ENCODE measurements at places on chromosomes 13 and 19.

- DNase-seq = no peak
Measured at GRCh38 chr13:110479648-110480047, 81.9 kb downstream of the RAB20 start.

DNA sequence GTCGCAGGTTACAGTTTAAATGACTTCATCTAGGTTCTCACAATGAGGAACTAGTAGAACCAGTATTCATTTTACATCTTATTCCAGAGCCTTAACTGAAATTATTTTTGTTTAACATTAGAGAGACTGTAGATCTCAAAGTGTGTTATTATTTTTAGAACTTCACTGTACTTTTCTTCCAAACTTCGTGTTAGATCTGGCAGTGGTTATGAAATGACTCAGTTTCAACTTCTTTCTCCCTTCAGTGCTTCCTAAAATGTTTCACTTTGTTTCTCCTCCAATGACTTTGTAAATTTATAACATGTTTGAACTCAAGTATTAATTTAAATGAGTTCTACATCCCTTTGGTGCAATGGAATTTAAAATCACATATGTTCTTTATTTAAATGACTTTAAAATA, 139.3 kb downstream of the PCDH9 start:
- no peak for DNase-seq

GRCh38 chr19:29079356-29080032, 133.5 kb downstream of the UQCRFS1 start:
- no peak for DNase-seq

- DNase-seq = no peak
Measured at GRCh38 chr13:48318821-48319511, 15.4 kb downstream of the RB1 start.

DNA sequence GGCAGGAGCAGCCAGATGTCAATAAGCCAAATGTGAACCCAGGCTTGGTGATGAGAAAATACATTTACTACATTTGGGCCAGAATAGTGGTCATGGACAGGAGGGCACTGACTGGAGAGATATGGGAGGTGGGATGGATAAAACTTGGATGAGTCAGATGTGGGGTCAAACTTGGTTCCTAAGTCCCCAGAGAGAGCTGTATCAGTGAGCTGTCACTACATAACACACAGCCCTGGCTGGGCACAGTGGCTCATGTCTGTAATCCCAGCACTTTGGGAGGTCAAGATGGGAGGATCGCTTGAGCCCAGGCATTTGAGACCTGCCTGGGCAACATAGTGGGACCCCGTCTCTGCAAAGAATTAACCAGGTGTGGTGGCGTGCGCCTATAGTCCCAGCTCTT, 51.6 kb upstream of the EHD2 start:
- no peak for DNase-seq

DNA sequence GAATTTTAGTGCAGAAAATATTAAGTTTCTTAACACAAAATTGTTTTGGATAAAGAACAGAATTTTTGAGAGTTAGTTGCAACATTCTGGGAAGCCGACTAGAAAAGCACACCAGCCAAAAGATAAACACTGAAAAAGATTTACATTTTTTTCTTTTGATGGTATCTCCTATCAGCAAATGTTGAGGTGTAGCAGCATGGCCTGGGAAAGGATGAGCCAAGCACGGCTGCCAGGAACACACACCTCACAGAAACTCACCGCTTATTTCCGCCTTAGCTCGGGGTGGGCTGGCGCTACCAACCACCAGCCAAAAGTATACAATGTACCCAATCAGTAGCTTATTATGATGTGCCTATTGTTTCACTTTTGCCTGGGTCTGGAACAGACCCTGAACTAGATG, 134.7 kb downstream of the MIPEP start:
- DNase-seq = no peak

DNA sequence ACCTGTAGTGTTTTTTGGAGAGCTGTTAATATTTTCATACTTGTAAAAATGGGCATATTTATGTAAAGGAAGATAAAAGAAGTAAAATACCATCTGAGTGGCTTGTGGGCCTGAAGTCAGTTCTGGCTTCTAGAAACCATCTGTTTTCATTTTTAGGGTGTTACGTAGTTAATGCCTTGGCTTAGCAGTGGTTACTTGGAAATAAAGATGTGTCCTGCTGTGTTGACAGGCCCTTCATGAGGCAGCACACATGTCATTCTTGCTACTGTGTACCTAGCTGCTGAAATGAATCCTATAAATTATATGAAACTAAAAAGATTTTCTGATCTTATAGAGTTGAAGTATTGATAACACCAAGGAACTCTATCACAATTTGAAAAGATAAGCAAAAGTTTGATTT, 16.0 kb downstream of the ILF3 start:
- DNase-seq = no peak

- no peak for DNase-seq
Measured at GRCh38 chr13:110107568-110108347, 199.2 kb downstream of the COL4A1 start.

- DNase-seq = no peak
Measured at GRCh38 chr13:83503424-83503823, 378.9 kb downstream of the SLITRK1 start.

DNA sequence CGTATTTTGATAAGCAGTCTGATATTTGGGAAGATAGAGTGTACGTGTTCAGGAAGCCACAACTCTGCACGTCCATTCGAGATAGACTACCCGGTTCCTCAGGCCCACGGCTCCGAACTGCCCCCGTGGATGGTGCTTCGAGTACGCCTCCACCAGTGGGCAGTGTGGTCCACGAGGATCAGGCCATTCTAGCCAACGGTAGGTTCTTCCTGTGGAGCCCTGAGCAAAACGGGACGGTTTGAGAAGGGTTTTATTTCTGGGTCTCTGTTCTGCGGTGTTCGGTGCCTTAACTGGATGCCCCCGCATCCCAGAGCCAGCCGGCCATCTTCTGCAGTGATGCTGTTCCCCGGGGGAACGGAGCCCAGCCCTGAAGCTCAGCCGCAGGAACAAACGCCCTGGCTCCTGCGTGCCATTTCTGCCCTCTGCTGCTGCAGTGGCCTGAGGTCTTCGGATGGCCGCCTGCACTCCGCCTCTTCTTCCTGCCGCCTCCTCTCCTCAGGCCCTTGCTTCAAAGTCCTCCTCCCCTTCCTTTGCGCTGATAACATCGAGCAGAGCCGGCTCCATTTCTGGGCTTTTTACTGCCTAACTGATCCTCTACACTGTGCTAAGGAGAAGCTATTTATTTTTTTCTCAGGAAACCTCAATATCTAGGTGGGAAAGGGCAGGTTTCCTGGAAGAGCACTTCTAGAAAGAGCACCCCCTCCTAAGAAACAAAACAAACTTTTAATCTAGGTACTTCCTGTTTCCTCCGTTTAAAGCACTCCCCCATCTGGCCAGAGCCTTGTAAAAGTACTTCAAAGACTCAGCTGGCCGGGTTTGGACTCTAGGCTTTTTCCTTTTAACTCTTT, 36.2 kb upstream of the SLC46A3 start:
- DNase-seq = peak; percentile 98

GRCh38 chr13:94182185-94182761, 297.2 kb downstream of the DCT start:
- no peak for DNase-seq

GRCh38 chr13:110001670-110002275, 215.4 kb upstream of the IRS2 start:
- DNase-seq = no peak

GRCh38 chr13:40452038-40452666, 214.3 kb downstream of the FOXO1 start:
- DNase-seq = no peak

DNA sequence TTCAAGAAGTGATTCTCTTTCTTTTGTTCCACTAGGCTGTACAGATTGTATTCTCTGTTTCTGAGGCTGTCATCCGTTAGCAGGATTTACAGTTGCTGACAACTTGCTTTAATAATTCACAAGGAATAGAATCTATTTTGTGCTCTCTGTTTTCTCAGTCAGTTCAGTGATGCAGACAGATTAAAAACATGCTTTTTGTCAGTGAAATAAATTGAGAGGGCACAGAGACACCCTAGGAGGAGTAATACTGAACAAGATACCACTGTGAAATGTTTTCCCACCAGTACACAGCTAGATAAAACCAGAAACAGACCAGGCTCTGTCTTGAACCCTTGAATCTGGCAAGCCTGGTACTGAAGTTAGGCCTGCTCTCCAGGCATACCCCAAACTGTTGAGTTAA, 58.7 kb downstream of the LACC1 start:
- no peak for DNase-seq

DNA sequence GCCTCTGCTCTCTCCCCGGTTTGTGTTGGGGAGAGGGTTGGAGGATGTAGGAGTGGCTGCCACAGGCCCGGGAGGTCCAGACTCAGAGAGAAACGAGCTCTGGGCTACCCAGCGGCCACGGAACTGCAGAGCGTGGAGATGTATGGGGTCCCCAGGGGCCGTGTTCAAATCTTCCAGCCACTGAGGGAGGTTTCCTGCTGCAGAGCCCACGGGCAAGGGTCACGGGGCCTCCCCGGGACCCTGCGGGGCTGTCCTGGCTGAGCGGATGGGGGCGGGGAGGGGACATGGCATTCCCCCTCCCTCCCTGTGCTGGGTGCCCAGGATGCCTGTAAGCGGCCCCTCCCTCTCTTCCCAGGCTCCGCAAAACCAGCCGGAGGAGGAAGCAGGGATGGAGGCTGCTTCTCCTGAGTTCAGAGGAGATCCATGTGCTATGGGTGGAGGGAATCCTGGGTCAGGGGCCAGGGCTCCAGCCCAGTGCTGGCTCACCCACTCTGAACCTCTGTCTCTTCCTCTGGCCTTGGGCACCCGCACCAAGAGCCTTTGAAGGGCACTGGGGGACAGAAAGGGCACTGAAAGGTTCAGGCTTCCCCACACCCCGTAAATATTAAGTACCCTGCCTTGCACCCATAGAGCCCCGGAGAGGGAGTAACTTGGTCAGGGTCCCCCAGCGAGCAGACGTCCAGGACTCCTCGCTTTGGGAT, 22.6 kb downstream of the SMIM24 start:
- no peak for DNase-seq

DNA sequence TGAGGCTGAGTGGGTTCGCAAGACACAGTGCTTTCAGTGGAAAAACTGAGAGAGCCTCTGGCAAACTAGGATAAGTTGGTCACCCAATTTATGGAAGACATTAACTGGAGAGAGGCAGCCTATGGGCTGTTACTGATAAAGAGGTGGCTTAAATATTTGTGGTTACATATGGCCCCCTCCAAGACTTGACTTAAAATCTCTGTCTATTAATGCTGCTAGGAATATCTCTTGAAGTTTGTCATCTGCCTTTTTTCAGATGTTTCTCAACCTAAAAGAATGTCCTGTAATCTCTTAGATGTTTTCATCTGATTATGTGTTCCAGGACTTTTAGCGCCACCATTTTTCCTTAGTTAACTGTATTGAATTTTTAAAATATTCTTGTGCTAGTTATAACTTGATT, 54.6 kb downstream of the NAA16 start:
- no peak for DNase-seq

GRCh38 chr13:31982124-31982523, 49.5 kb upstream of the FRY start:
- DNase-seq = no peak

- no peak for DNase-seq
Measured at GRCh38 chr13:20544201-20544923, 18.7 kb upstream of the CRYL1 start.

GRCh38 chr19:50196322-50196932, 7.0 kb upstream of the MYH14 start:
- DNase-seq = no peak

DNA sequence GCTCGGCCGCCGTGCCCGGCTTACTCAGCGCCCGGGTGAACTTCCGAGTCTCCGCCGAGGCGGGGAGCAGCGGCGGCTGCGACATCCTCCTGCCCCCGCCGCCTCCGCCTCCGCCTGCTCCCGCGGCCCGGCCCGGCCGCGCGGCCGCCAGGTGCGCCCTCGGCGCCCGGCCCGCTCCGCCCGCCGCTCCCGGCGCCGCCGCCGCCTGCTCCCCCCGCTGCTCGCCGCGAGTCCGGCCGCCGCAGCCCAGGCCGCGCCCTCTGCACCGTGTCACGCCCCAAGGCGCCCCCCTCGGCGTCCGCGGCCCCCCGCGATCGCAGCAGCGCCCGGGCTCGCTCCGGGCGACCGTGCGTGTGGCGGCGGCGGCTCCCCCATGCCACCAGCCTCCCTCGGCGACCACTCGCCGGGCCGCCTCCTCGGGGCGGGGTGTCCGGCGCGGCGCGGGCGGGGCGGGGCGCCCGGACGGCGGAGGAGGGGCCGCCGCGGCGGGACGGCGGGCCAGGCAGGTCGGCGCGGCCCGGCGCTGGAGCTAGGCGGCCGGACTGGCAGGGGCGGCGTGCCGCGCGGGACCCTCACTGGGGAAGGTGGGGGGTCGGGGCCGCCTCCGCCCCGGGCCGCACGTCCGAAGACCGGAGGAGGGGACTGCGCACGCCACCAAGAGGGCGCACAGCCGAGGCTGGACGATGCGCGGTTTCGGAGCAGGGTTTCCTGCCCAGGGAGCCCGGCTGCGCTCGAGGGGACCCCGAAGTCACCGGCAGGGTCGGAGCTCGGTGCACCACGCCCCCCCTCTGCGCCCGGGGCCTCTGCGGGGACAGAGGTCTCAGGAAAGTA, 108.6 kb upstream of the DOCK9 start:
- DNase-seq = peak; percentile 69

DNA sequence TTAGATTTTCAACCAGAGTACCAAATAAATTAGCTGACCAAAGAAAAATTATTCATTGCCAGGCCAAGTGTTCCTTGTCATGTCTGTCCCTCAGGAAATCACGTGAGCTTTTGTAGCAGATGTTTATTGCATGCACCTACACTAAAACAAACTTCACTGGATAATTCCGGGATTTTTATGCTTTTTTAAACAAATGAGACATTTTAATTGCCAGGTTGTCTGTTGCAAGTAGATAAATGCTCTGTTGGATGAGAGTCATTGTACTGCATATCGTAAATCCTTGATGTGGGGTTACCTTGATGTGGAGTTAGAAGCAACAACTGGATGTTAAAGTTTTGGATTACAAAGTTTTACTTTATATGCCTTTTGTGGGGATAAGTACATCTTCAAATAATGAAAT, 1187.7 kb upstream of the PCDH9 start:
- DNase-seq = no peak

All from HT-29 (cell line).